ENCODE measurements at places on chromosomes 11 and 22.

DNA sequence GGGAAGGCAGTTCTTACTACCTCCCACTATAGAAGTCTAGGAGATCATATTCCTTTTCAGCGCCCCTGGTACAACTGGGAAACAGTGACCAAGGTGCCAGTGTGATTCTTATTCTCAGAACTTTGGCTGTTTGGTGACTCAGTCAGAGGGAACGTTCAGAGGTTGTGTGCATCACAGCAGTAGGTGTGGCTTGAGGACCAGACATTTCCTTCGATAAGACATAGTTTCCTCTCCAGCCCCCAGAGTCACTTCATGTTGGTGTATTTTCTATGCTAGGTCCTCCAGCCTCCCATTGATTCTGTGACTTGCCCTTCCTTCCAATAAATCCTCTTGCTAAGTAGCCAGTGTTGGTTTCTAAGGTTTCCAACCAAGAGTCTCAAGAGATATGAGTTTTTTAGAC, 171.9 kb upstream of the MPPED2 start:
- no peak for DNase-seq

- DNase-seq, result no peak
These were observed 30.7 kb upstream of the CLDN5 start for GRCh38 chr22:19554834-19555404.

DNA sequence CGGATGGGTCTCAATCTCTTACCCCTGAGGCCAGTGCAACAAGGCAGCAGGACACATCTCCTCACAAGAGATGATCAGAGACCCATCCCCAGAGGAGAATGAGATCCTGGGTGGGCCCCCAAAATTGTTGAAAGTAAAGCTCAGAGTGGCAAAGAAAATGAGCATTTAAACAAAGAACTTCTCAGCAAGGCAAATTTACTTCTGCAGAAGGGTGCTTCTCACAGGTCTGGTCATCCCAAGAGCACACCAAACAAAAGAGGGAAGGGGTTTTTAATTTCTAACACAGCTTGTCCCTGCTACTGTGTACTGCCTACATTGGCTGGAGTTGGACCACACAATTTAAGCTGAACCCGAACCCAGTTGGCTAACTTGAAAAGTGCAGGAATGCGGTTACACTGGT, 1628.6 kb upstream of the RAG2 start:
- DNase-seq, result no peak

GRCh38 chr22:19524170-19525115, at the start of gene CLDN5:
Gene CLDN5 (minus strand): TSS chr22:19524410. CDS start chr22:19524255, 155 bp downstream.
- DNase-seq, result no peak

GRCh38 chr22:44743804-44744211, 8.6 kb upstream of the ARHGAP8 start:
- no peak for DNase-seq

GRCh38 chr11:34037016-34037415, 14.5 kb upstream of the CAPRIN1 start:
- DNase-seq, result no peak

GRCh38 chr11:129732941-129733340, 82.7 kb upstream of the TMEM45B start:
- DNase-seq, result no peak

DNA sequence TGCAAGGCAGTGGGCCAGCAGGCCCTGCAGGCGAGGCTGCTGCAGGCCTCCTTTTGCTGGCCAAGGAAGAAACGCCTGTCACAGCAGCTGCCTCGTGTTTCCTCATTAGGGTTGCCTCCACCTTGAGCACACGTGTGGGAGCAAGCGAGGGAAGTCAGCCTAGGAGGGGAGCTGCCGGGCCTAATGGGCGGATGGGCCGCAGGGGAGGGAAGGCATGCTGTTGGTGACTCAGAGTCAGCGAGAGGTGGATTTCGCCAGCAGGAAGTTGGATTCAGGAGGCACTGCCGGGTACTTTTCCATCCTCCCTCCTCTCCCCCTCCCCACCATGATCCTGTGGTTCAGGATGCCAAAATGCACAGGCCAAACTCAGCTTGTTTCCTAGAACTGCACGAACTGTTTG, 498.7 kb downstream of the METTL15 start:
- no peak for DNase-seq

- DNase-seq, result no peak
These were observed 15.7 kb upstream of the MYO18B start for GRCh38 chr22:25726241-25726640.

GRCh38 chr11:107808521-107808920, 50.1 kb downstream of the SLC35F2 start:
- no peak for DNase-seq

- no peak for DNase-seq
These were observed 38.7 kb downstream of the ALX4 start for GRCh38 chr11:44271286-44271685.

- no peak for DNase-seq
These were observed 19.1 kb upstream of the XBP1 start for GRCh38 chr22:28819253-28820096.

- DNase-seq, result no peak
These were observed 122.3 kb downstream of the SHANK2 start for GRCh38 chr11:71130106-71130505.

GRCh38 chr11:46353698-46354097, 6.4 kb downstream of the DGKZ start:
- no peak for DNase-seq

DNA sequence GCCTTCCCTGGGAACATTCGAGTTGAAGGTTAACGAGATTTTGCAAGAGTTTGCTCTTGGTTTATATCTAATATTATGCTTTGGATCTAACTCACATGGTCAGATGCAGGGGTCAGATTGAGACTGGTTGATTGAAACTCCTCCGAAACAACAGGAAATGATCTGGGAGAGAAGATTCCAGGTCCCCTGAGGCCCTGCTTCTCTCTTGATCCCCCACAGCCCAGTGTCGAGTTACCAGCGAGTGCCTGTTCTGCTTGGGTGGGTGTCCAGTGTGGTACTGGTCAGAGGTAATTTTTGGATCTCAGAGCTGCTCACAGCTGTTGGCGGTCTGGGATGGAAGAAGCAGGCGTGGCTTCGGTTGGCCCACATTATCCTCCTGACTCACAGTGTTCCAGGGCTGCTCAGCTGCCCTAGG, 9.2 kb downstream of the FBLN1 start:
- DNase-seq, result no peak
